ENCODE measurements at places on chromosomes 3 and 15.

DNA sequence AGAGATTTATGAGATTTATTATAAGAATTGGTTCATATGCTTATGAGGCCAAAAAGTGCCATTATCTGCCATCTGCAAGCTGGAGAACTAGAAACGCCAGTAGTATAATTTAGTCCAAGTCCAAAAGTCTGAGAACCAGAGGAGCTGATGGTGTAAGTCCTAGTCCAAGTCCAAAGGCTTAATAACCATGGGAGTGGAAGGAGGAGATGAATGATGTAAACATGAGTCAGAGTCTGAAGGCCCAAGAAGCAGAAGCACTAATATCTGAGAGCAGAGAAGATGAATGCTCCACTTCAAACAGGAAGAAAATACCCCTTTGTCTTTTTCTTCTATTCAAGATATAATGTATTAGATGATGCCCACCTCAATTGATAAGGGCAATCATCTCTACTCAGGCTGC, 185.7 kb downstream of the CGGBP1 start:
- DNase-seq, result no peak

DNA sequence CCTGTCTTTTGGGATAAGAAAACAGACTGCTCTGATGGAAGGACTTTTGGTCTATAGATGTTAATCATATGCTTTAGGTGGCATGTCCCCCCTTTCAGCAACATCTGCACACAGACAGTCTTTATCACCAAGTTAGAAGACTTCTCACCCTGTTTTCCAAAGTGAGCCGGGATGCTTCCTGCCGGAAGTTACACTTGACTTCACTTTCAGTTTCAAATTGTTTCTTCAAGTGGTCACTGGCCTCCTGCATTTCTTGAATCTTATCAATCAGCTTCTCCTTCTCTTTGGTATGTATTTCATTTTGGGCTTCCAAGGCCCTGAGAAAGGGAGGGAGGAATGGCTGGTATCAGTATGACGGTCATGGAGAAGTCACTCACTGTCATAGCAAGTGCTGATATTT, 27.2 kb upstream of the GNB5 start:
- no peak for DNase-seq

- DNase-seq, result no peak
Observed at GRCh38 chr3:59558906-59559720, 509.3 kb upstream of the CFAP20DC start.

- no peak for DNase-seq
Observed at GRCh38 chr3:177483182-177483967, 286.1 kb upstream of the TBL1XR1 start.

DNA sequence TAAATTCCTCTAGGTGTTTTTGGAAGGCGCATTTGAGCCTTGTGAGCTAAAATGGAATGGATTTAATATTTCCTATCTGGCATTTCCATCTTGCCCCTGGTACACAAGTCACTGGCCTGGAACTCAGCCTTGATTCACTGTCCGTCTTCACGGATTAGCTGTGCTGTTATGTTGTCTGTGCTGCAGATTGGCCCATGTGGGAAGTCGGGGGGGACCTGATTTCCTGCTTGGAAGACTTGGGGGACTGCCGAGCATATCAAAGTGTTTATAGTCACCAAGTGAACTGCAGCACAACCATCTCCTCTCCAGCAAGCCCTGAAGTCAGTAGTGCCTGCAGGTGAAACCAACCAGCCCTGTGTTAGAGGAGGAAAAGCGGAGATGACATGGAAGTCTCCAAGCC, 12.2 kb downstream of the GHRL start:
- no peak for DNase-seq

DNA sequence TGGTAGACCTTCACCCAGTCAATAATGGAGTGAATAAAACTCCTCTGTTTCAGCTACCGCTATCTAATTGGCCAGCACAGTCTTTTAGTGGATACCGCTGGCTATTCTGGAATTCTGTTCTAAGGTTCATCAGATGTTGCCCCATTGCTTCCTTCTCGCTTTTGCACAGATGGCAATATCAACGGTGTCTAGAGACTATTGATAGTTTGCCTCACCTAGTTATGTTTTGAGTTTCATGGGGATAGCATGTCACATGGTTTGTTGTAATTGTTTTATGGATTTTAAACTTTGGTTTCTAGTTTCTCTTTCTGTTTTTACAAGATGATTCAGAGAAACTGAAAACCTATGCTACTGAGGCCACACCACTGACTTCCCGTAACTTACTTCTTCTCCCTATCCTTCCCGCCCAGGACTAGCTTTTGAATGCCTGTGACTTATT, 2.0 kb downstream of the XRN1 start:
- DNase-seq, result no peak

GRCh38 chr3:106823701-106824100, 553.5 kb upstream of the CCDC54 start:
- DNase-seq, result no peak

GRCh38 chr15:88258093-88258641, 1.6 kb upstream of the NTRK3 start:
- no peak for DNase-seq

- DNase-seq, result no peak
Observed at GRCh38 chr3:177341736-177342419, 144.6 kb upstream of the TBL1XR1 start.

GRCh38 chr15:88331291-88331690, 74.8 kb upstream of the NTRK3 start:
- DNase-seq, result no peak

DNA sequence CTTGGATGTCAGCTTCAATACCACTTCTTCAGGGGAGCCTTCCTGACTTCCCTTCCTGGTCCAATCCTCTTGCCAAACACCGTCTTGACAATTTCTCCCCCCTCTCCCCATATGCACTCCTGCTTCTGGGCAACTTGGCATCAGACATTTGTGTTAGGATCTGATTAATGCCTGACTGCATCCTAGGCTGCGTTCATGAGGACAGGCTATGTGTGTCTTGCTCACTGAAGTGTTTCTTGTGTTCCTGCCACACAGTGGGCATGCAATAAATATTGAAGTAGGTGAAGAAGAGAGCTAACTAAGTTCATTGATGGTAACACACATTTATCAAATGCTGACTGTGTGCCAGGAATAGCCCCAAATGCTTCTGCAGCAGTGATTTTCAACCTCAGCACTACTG, 36.4 kb upstream of the WNT5A start:
- no peak for DNase-seq

GRCh38 chr3:26064297-26064696, 274.4 kb downstream of the OXSM start:
- no peak for DNase-seq
